Occipital lobe (tissue), 3 donors: ENCODE measurements at places on chromosomes 2 and 18. TPM values are rescaled to one million over a fixed set of nuclear protein-coding genes. Genes with fewer than 3 reads are reported as not detected.

Gene CNDP2
- 32.6 TPM for total RNA-seq

Gene GPBAR1
- not detected for total RNA-seq

Gene TWIST2
- 0.16 TPM for total RNA-seq

Gene SMYD1
- total RNA-seq, result not detected

DNA sequence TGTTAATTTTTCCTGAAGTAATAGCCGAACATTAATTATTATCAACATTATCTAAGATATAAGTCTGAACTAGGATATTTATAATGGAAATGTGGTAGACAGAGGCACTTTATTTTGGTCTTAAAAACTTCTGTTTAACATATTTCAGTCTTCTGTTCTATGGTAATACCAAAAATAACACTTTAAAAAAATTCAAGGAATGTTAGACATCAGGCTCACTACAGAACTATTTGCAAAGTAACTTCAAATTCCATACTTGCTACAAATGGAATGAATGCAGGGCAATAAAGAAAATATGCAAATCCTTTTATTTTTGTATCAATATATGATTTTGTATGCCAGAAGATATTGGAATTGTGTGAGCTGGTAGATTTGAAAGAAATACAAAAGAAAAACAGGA lies 345.5 kb upstream of the DSEL start:
- DNase-seq, result no peak

- no peak for DNase-seq
These were observed 103.3 kb upstream of the EPHA4 start for GRCh38 chr2:221675201-221675908.

GRCh38 chr2:230443541-230443940 lies 27.5 kb downstream of the SP100 start:
- DNase-seq, result no peak

GRCh38 chr2:78757191-78757590 lies 268.3 kb upstream of the REG3G start:
- DNase-seq, result no peak
